Stimulated activated CD4-positive, alpha-beta T cell treated with anti-CD3 and anti-CD28 coated beads, Interleukin-4, amount 100 ng/mL, for 1 hour (primary cell): ENCODE measurements at places on chromosomes 2 and 18.

DNA sequence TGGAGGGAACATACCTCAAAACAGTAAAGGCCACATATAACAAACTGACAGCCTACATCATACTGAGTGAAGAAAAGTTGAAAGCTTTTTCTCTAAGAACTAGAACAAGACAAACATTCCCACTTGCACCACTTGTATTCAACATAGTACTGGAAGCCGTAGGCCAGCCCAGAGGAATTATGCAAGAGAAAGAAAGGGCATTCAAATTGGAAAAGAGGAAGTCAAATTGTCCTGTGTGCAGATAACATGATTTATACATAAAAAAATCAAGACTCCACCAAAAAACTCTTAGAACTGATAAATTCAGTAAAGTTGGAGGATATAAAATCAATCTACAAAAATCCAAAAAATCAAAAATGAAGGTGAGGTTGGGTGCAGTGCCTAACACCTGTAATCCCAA is 8.0 kb upstream of the KDM3A start:
- no peak for DNase-seq

- DNase-seq = no peak
Observed at GRCh38 chr18:13025233-13025632, 34.1 kb downstream of the CEP192 start.

DNA sequence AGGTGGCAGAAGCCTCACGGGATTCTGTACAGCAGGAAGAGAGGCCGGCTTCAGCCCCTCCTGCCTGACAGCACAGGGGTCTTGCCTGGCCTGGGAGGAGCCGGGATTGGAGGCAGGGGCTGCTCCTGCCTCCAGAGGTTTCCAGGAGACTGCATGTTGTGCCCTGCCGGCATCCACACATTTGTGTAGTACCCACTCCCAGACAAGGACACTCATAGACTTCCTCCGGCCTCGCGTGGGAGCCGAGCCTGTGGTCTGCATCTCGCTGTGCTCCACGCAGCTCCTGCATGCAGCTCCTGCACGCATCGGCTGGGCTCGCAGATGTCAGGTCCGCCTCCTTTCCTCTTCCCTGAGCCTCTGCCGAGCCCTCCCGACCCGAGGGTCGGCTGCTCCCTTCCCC is 34.7 kb downstream of the TPO start:
- no peak for DNase-seq

DNA sequence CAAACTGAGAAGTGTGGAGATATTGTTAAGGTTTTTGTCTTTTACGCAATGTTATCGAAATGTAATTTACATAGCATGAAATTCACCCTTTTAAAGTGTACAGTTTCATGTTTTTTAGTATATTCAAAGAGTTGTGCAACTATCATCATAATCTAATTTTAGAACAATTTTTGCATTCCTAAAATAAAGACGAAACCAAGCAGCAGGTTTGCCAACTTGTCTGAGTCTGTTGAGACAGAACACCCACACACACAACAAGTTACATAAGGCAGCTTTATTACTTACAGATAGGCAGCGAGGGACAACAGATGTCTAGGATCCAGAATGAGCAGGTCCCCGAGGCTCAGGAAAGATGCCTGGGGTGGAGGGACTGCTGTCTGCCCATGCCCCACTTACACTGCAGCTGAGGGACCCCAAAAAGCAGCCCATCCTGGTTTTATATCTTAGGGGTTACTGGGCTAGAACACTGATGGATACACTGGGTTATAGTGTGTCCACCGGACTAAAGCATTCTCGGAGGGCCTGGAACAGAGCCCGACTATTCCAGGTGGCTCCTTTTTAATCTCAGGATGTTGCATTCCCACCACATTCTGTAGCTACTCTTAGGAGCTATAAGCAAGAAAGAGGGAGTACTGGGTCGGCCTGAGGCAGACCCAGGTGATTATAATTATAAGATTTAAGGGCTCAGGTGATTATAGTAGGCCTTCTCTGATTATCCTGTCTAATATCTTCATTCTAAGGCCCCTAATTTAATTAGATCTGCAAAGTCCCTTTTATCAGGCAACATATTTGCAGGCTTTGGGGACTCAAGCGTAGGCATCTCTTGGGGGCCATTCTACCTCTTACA is 150.2 kb upstream of the DOK6 start:
- DNase-seq = no peak

- DNase-seq = no peak
Observed at GRCh38 chr2:44718431-44718830, 223.1 kb upstream of the SIX3 start.

DNA sequence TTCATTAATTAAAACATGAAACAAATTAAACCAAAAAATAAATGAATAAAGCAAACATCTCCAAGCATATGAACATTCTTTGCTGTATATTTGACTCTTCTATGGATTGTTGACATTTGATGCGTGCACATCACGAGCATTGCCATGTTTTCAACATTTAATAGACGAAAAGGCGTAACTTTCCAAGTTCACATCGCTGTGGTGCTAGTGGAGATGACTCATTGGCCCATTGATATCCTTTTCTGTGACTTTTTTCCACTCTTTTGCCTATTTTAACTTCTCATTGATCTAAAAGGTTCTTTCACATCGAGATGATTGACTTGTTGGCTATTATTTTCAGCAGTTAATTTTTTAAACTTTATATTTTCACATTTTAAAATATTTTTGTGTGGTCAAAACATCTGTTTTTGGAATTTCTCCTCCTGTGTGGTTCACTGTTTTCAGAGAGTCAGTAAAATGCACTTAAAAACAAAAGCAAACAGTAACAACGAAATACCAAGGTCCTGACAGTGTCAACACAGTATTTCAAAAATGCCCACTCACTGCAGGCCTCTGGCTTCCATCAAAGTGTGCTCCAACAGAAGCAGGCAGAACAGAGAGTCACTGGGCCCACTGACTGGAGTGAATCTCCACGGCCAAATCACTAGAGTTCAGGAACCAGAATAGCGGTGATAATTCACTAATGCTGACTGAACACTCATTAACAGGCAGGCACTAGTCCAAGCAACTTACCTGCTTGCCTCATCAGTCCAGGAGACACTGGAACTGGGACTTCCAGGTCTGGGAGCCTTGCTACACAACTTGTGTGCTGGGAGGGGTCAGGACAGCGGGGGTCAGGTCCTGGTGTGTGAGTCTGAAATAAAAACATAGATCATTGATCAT is 372.2 kb upstream of the SMIM21 start:
- no peak for DNase-seq

GRCh38 chr2:9373047-9373446 is 50.3 kb downstream of the ITGB1BP1 start:
- DNase-seq = no peak

DNA sequence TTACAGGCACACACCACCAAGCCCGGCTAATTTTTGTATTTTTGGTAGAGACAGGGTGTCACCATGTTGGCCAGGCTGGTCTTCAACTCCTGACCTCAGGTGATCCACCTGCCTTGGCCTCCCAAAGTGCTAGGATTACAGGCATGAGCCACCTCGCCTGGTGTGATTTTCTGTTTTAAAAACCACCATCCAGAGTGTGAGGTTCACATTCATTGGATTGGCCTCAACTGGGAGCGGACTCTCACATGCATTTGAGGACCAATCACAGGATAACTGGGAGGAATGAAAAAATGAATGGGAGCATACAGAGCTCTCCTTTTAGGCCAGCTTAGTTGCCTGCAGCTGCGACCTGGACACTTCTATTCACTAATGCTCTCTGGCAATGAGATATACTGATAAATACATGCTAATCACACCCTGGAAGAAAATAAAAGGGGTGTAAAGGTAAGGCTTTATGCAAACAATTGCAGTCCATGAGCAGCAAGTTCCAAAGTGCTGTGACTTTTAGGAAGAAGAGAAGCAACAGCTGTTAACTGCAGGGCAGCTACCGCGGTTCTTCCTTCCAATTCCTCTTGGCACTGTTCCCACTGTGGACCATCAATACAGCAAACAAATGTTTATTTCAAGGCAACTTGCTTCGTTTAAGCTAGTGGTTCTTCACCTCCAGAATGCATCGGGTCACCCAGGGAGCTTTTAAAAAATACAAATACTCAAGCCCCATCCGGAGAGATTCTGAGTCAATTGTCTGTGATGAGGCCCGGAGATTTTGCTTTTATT is 49.5 kb upstream of the FZD5 start:
- DNase-seq = no peak

GRCh38 chr2:235951493-235951892 is 216.7 kb downstream of the GBX2 start:
- DNase-seq = no peak

- no peak for DNase-seq
Observed at GRCh38 chr2:12577091-12577490, 139.6 kb upstream of the TRIB2 start.

DNA sequence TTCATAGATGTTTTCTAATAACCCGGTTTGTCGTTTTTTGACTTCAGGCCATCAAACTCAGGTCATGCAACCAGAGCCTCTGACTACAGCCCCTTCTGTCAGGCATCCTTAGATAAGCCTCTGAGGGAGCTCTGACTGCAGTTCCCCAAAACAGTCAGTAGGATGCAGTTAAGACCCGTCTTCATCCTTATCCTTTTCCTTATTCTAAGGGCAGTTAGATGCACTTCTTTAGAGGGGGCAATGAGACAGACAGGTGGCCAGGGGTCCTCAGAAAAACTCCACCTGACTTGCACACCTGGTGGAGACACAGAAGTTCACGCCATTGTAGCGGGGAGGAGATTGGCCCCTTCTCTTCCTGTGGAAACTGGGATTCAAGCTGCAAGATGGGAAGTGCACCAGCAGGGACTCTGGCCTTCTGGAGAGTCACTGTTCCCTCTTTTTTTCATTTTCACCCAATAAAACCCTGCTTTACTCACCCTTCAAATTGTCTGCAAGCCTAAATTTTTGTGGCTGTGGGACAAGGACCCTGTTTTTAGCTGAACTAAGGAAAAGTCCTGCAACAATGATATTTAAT is 104.8 kb upstream of the TFPI start:
- DNase-seq = no peak

DNA sequence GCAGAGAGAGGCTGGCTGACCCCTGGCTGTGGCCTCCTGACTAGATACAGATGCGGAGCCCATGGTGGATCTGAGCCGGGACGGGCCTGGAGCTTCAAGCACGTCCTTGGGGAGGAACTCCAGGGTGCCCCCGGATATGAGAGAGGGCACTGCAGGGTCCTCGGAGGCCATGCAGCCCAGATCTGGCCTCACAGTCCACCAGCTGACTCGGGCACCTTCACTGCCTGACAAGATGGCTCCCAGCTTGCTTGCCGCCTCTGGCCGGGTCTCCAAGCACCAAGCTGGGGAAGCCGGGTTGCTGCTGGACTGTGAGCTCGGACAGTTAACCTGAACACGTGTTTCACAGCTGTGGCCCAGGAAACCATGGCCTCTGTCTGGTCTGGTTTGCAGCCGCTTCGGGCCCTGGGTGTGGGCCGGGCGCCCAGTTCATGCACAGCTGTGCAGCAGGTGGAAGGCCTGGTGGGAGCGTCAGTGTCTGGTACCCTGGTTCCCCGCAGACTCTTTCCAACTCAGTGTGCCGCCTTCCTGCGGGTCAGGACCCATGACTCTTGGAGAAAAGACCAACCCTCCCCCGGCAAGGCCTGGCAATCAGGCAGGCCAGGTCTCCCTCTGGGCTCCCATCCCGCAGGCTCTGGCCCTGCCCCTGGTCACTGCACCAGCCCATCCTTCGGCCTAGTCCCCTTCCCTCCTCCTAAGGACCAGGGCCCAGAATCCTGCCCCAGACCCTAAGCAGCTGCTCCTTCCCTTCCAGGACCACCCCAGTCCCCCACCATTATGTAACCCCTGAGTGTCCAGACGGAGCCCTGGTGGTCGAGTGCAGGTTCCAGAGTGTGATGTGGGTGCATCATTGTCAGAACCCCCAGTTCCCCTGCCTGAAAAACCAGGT is 74.6 kb upstream of the OTOS start:
- DNase-seq = no peak
